ENCODE measurements at places on chromosomes 7 and 10.

- no peak for DNase-seq
Observed at GRCh38 chr7:77760809-77761453, 37.3 kb downstream of the TMEM60 start.

GRCh38 chr10:84308021-84308420 lies 20.4 kb upstream of the CCSER2 start:
- no peak for DNase-seq

DNA sequence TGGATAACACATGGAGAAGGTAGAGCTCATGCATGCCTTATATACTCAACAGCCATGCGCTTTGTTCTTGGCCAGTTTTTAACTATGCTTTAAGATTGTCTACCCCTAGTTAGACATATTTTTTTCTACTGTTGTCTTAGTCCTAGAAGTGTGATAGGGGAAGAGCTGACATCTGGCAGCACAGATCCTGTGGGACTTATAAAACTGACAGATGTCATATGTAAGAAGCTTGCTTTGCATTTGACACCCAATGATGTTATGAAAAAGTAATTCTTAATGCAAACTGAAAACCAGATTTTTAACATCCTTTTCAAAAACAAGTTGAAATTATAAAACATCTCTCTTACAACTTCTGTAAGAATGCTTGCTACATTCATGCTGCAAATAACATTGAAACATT lies 715.9 kb upstream of the LRRN3 start:
- no peak for DNase-seq

- DNase-seq = no peak
Observed at GRCh38 chr10:92432596-92432995, 141.3 kb downstream of the IDE start.

- no peak for DNase-seq
Observed at GRCh38 chr7:94997547-94997946, 90.2 kb downstream of the PPP1R9A start.

DNA sequence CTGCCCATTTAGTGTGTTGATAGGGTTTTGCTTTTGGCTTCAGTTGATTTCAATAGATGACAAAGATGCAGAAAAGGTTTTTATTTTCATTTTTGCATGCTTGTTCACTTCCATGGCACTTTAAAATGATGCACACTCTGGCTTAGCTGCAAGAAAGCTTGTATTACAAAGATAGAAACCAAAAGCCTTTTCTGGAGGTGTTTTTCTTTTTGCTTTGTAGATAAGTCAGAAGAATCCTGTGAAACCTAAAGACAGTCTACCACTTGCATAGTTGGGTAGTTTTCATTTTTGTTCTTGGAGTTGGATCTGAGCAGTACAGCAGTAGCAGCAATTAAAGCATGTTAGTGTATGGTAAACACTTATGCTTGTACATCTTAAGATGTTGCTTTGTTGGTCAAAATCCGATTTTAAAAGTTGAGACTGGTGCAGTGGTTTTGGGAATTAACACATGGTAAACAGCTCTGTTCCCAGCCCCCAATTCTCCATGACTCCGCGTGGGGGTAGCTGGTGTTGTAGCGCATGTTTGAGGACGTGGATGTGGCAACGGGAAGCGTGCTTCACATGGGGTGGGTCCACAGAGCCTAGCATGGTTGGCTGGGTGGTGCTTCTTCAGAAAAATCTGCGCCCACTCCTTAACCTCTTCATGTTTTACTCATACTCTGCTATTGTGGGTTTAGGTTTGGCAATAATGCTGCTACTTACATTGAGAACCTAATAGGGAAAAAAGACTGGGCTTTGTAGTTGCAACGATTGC lies 19.8 kb downstream of the CCNY start:
- no peak for DNase-seq

- no peak for DNase-seq
Observed at GRCh38 chr10:97780841-97781617, 9.2 kb upstream of the SFRP5 start.
